ENCODE measurements at places on chromosomes 3 and 15. TPM values are rescaled to one million over a fixed set of nuclear protein-coding genes. Genes with fewer than 3 reads are reported as not detected.
A peak's percentile ranks its signal among the peaks of the same experiment; 100 is the strongest.

SNX22 gene
- total RNA-seq = 6.1 TPM

DNA sequence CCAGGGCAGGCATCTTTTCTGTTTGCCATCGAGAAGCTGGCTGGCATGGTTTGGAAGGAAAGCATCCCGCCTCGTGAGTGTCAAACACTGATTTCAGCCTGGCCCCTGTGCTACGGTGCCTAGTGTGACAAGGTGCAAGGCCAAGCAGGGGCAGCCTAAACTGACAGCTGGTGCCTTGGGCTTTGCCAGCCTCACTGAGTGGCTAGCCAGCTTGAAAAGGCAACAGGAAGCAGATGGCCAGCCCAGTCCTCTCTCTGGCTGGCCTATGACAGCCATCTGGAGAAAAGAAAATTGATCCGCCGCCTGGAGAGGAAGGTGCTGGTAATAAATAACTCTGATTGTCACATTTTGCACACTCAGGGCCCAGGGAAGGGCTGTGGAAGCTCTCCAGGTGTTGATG, 52.2 kb downstream of the C3orf85 start:
- DNase-seq = no peak
- H3K4me1 ChIP-seq = peaks cover 34% of the 10 kb centered on the region
- peaks cover 3% of the 10 kb centered on the region for H3K36me3 ChIP-seq

GRCh38 chr15:62402687-62403086, 237.6 kb upstream of the C2CD4B start:
- H3K4me3 ChIP-seq = no peak overlapping the region
- DNase-seq = no peak
- peaks cover 8% of the 10 kb centered on the region for H3K4me1 ChIP-seq
- H3K27ac ChIP-seq = no peak overlapping the region
- H3K36me3 ChIP-seq = peaks cover 32% of the 10 kb centered on the region
- peaks cover 4% of the 10 kb centered on the region for H3K27me3 ChIP-seq

DPPA4 gene
- total RNA-seq = 901 TPM

DNA sequence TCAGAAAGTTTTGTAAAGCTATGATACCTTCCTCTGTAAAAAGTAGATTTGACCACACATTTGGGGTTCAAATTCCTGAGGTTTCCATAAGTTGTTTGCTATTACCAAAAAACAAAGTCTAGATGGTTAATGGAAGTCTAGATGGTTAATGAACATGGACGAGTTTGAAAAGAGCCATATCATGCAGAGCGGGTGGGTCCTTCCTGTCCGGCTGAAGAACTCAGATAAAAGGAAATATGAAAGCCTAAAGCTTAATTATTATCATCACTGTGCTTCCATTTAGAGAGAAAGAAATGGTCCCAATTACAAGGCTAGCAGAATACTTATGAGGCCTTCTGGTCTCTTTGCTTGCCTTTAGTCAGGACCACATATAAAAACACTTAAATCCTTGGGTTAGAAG, 132.1 kb upstream of the SATB1 start:
- peaks cover 27% of the 10 kb centered on the region for H3K4me1 ChIP-seq
- no peaks in the 10 kb centered on the region for H3K27me3 ChIP-seq
- no peak overlapping the region for H3K4me3 ChIP-seq
- no peak overlapping the region for H3K27ac ChIP-seq
- H3K36me3 ChIP-seq = no peaks in the 10 kb centered on the region
- no peak for DNase-seq

MEX3B gene
- total RNA-seq = 8.8 TPM

- peak; percentile 32 for DNase-seq
- no peaks in the 10 kb centered on the region for H3K4me1 ChIP-seq
- no peaks in the 10 kb centered on the region for H3K27me3 ChIP-seq
These were observed 277.4 kb upstream of the NR2E3 start for GRCh38 chr15:71532994-71533393.

GRCh38 chr15:88654430-88655102, 15.8 kb downstream of the ISG20 start:
- DNase-seq = no peak
- no peak overlapping the region for H3K4me3 ChIP-seq
- no peaks in the 10 kb centered on the region for H3K27me3 ChIP-seq
- H3K27ac ChIP-seq = no peak overlapping the region

EPM2AIP1 gene
- total RNA-seq = 8.8 TPM

DNA sequence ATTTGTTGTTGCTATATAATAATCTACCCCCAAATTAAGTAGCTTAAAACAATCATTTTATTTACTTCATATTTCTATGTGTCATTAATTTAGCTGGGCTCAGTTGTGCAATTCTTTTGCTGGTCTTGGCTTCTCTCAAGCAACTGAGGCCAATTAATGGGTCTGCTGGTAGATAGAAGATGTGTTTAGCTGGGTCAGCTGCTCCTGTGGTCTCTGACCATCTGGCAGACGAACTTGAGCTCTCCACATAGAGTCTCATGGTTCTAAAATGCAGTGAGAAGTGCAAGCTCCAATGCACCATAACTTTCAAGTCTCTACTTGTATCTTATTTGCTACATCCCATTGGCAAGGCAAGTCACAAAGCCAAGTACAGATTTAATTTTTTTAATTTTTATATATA, 515.6 kb downstream of the ZIC1 start:
- H3K4me3 ChIP-seq = no peak overlapping the region
- H3K27me3 ChIP-seq = no peaks in the 10 kb centered on the region
- H3K4me1 ChIP-seq = peaks cover 2% of the 10 kb centered on the region

DNA sequence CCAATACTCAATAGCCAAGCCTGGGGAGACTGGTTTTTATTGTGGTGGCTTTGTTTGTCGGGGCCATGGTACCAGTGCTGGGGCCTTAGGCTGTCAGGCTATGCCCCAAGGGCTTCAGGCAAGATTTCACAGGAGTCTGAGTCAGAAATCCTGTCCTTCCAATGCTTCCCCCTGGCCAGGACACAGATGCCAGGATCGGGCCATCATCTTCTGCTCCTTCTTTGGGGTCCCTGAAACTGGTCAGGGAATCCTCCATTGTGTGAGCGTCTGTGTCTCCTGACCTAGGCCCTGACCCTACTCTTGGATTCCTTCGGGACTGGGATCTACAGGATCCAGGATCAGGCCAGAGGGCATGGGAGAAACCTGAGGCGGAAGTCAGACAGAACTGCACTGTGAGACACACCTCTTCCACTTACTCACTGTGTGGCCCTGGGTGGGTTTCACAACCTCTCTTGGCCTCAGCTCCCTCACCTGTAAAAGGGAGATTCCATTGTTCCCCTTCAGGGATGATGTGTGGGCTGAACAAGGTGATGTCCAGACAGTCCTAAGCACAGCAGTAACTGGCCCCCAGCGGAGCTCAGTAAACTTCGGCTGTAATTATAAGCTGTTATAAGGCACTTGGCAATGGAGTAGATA, 292.7 kb downstream of the UACA start:
- no peaks in the 10 kb centered on the region for H3K36me3 ChIP-seq
- H3K27ac ChIP-seq = no peak overlapping the region
- H3K4me1 ChIP-seq = 0 out of 2 replicates have a peak, but pooled peaks cover 2% of the 10 kb centered on the region

GRCh38 chr15:63452552-63453136, 51.7 kb upstream of the USP3 start:
- H3K36me3 ChIP-seq = no peaks in the 10 kb centered on the region
- no peak overlapping the region for H3K27ac ChIP-seq
- no peak for DNase-seq
- no peak overlapping the region for H3K4me3 ChIP-seq
- H3K27me3 ChIP-seq = no peaks in the 10 kb centered on the region

DYNLT2B gene
- 11.4 TPM for total RNA-seq

CHAC1 gene
- total RNA-seq = 31.0 TPM

GRCh38 chr15:68213991-68214837, 9.1 kb upstream of the CALML4 start:
- no peaks in the 10 kb centered on the region for H3K27me3 ChIP-seq
- no peak overlapping the region for H3K27ac ChIP-seq
- peaks cover 27% of the 10 kb centered on the region for H3K36me3 ChIP-seq
- no peak for DNase-seq
- no peak overlapping the region for H3K4me3 ChIP-seq

CADPS gene
- total RNA-seq = 7.5 TPM

DNA sequence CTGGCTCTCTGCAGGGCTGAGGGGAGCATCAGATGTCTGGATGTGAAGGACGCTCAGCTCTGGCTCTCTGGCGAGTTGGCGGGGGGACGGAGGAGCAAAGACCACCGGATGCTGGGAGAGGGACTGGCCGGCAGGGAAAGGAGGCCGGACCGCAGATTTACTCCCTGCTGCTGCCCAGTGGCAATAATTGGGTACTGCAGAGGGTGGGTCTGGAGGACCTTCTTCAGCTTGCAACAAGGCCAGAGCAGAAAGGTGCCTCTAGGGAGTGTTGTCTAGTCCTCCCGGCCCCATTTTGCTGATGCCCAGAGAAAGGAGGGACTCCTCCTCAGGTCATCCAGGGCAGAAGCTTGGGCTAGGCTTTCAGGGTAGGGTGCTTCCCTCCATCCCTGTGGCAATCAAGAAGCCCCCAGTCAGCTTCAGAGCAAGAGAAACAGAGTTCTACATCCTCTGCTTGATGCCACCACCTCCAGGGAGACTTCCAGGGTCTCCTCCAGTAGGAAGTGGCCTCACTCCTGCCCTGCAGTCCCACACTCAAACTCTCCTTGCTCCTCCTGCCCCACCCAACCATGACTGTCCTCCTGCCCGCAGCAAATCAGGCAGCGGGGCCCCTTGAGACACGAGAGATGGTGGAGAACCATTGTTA, 20.3 kb upstream of the CSPG4 start:
- H3K36me3 ChIP-seq = no peaks in the 10 kb centered on the region
- H3K27me3 ChIP-seq = peaks cover 2% of the 10 kb centered on the region
- peak overlapping the region; percentile 20 for H3K4me3 ChIP-seq
- H3K4me1 ChIP-seq = peaks cover 44% of the 10 kb centered on the region

DNA sequence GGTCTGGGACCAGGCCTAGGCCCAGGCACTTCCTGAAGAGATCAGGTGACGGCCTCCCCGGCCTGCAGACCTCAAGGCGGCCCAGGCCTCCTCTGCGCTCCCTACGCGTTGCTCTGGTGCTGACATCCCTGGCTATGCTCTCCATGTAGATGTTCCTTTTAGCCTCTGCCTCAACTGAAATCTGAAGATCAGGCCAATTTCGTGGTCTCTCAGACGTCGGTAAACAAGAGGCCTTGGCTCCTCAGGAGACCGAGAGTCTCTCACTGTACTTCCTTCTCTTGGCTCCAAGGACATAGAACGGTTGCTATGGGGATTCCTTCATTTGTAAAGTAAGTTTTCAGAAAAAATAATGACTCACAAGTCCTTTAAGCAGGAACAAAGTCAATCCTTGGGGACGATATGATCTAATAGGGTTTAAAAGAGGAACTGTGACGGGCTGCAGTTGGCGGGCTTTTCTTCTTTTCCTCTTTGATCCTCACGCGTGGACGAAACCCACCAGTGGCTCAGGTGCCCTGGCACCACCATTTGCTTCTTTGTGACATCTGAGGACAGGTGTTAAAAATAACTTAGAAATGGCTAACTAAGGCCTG, 55.6 kb upstream of the CGNL1 start:
- H3K27ac ChIP-seq = no peak overlapping the region
- no peaks in the 10 kb centered on the region for H3K27me3 ChIP-seq
- H3K4me1 ChIP-seq = peaks cover 44% of the 10 kb centered on the region
- no peak overlapping the region for H3K4me3 ChIP-seq
- DNase-seq = no peak

DNA sequence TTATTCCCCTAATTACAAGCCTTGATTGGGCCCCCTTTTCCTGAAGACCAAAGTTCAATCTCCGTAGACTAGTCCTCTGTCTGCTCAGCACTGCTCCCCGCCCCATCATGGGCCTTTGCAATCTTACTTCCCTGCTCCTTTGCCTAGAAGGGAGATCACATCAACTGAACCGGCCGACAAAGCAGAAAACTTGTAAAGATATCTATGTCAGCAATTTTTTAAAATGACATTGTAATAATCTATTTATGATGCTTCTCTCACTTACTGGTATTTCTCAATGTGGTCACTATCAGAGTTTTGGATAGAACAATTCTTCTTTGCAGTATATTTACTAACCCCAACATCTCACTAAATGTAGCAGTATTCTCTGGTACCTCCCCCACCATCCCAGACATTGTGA, 17.3 kb downstream of the ANAPC13 start:
- 0 out of 2 replicates have a peak overlapping the region, but pooled peaks have one; percentile 3 for H3K27ac ChIP-seq
- H3K27me3 ChIP-seq = no peaks in the 10 kb centered on the region
- no peak overlapping the region for H3K4me3 ChIP-seq

SACM1L gene
- 79.6 TPM for total RNA-seq

DNA sequence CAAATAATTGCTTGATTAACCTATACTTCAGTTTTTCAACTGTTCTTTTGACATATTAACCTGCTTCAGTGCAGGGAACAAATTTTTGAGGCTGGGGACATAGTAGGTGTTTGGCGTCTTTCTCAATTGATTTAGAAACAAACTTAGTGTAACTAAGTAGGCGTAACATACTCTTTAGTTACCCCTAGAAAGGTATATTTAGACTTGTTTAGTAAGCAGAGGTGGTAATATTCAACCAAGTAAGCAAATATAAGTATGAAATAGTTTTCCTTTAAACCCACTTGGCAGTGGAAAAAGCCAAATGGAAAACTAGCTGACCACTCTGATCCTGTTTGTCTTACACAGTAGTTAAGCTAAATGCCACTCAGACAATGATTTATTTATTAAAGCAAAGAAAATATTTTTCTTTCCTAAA, 113.2 kb downstream of the MBNL1 start:
- no peak overlapping the region for H3K4me3 ChIP-seq
- H3K36me3 ChIP-seq = no peaks in the 10 kb centered on the region
- no peaks in the 10 kb centered on the region for H3K27me3 ChIP-seq
- no peak for DNase-seq
- peaks cover 52% of the 10 kb centered on the region for H3K4me1 ChIP-seq

Measured in WTC11 (cell line).